ENCODE measurements at places on chromosomes 6 and 20.

- DNase-seq, result no peak
These were observed 133.1 kb upstream of the COL21A1 start for GRCh38 chr6:56380476-56380875.

- DNase-seq, result no peak
These were observed 164.6 kb downstream of the RALGAPA2 start for GRCh38 chr20:20547876-20548266.

- no peak for DNase-seq
These were observed 345.0 kb downstream of the DOK5 start for GRCh38 chr20:54820392-54820791.

DNA sequence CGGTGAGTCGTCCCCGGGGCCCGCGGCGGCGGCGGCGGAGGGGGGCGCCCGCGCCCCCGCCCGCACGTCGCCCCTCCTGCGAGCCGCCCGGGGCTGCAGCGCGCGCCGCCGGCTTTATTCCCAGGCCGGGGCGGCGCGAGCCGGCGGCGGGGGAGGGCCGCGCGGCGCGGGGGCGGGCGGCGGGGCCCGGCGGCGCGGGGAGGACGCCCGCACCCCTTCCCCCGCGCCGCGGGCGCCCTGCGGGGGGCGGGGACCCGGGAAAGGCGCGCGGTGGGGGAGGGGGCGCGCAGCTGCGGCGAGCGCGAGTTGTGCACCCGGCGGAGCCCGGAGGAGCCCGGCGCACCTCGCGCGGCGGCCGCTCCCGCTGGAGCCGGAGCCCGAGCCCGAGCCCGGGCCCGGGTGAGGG lies 646 bp downstream of the HMGA1 start:
- no peak for DNase-seq

DNA sequence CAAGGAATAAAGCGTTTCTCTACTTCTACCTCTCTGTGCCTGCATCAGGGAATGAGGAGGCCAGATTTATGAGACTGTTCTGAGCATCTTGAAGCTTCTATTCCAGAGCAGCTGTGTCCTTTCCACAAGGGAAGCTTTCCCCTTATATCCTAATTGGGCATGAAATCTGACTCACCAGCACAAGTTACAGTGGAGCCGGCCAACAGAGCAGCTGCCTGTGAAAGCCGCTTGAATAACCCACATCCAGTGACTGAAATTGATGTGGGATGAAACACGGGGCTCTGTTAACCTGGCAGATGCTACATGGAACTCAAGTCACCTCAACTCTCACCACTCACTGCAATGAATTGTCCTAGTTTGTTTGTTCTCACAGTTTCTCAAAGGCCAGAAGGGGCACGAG lies 400.3 kb downstream of the TFAP2A start:
- no peak for DNase-seq

DNA sequence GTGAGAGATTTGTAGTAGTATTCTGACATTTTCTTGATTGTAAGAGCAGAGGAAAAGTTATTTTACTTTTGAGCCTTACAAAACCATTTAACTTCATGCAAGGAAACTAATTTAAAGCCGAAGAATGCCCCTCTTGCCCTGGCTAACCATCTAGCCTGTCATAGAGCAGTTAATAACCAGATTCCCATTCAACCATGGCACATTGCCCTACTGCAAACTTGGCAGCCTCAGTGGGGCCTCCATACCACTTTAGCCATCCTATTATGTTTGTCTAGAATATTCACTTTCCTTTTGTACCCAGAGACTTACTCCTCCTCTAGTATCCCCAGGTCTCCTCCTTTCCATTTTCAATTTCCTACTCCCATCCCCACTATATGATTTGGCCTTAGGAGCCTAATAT lies 230.9 kb downstream of the TBC1D7 start:
- no peak for DNase-seq

- DNase-seq, result no peak
These were observed 53.5 kb downstream of the TBC1D7 start for GRCh38 chr6:13274707-13275434.

GRCh38 chr20:16548068-16548672 lies 25.1 kb downstream of the KIF16B start:
- DNase-seq, result no peak

DNA sequence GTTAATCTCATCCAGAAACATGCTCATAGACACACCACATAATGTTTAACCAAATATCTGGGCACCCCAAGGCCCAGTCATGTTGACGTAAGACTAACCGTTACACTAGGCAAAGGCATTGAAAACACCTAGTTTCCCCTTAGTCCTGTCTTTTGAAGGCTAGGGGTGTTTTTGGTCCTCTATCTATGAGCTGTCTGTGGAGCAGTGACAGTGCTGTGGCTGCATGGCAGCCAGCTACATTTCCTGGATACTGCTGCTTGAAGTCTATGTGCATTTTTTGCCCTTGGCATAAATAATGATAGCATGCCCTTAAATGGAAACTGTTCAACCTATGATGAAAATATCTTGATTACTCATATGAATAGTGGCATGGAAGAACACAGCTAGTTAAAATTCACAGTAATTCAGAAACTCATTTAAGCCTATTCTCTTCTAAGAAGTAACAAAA lies 18.6 kb downstream of the FARS2 start:
- no peak for DNase-seq

- DNase-seq, result no peak
These were observed 12.0 kb downstream of the AARS2 start for GRCh38 chr6:44301106-44301505.

GRCh38 chr6:30769088-30769852 lies 24.9 kb upstream of the IER3 start:
- no peak for DNase-seq

DNA sequence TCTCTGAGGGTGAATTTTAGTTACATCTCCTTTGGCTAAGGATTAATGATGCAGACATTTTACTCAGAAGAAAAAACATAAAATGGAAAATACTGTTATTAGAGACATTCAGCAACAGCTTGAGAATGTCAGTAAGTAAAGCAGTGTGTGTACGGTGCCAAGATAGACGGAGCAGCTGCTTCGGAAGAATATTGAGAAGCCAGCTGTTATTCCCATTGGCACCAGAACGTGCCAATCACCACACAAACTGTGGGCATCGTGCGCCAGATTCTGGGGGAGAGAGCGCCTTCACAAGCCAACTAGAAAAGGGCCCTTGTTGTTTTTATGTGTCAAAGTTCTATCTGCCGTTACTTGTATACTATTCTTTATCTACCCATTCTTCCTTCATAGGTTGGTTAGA lies 163.4 kb downstream of the MTFR2 start:
- DNase-seq, result no peak

- no peak for DNase-seq
These were observed 265.0 kb upstream of the MARCKS start for GRCh38 chr6:113591896-113592827.

DNA sequence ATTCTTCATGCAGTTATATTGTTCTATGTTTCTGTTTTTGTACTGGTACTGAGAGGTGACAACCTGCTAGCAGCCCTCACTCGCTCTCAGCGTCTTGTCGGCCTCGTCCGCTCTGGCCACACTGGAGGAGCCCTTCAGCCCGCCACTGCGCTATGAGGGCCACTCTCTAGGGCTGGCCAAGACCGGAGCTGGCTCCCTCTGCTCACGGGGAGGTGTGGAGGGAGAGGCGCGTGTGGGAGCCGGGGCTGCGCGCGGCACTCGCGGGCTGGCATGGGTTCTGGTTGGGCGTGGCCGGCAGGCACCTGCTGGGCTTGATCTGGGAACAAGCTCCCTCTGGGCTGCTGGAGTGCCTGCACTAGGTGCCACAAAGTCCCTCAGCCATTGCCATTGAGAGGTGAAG lies 1323.8 kb upstream of the EYS start:
- no peak for DNase-seq

DNA sequence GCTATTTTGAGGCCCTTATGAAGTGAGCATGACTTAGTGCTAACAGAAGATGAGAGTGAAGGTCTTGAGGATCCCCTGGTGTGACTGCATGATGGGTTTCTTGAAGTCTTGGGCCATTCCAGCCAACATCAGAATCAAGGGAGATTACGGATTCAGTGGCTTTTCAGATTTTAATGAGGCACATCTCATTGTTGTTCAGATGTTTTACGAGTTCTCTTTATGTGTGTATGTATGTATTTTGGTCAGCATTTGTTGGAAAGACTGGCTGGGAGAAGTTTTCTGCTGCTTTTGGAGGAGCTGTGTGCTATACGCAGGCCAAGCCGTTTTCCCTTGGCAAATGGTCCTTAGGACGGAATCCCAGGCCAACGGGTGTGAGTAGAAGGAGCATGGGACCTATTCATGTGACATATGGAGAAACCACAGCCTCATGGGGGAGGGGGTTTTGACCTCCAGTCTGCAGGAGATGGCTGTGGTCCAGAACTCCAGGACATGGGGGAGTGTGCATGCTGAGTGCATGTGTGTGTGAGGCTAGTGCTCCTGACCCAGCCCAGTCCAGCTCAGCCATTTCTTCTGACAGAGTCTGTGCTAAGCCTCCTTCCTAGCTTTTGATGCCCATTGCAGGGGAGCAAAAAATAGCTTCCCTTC lies 35.3 kb downstream of the CHMP4B start:
- DNase-seq, result no peak

GRCh38 chr20:32449057-32449889 lies 91.1 kb downstream of the ASXL1 start:
- DNase-seq, result no peak

DNA sequence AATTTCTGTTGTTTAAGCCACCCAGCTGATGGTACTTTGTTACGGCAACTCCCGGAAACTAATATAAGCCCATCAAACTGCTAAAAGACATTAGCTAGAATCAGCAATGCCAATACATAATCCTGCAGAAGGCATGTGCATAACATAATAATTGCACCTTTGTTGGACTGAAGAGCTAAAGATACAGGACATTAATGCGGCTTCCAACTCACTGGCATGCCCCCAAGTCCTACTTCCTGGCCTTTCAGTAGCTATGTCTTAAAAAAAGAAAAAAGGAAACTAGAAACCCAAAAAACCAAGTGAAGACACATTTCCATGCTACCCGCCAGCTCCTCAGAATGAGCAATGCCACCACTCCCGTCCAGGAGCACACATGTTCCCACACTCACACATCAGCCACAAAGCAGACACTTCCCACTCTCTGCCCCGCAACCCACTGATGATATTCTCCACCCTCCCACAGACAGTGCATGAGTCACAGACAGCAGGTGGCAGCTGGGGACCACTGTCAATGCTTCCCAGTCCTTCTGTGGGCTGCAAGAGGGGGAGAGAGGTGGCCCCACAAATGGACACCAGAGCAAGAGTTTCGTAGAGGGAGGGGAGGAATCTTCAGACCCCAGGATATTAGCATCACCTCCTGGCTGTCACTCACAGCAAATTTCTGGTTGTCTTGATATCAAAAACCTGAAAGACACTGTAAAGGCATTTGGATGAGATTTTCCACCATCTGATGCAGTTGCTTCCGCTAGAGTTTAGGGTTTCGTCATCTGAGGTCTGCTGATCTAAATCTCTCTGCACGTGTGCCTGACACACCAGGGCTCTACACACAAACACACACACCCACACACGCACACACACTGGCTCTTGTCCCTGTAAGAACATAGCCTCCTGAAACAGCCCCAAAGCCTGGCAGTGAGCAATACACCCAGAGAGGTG lies 32.8 kb downstream of the GFOD1 start:
- no peak for DNase-seq

DNA sequence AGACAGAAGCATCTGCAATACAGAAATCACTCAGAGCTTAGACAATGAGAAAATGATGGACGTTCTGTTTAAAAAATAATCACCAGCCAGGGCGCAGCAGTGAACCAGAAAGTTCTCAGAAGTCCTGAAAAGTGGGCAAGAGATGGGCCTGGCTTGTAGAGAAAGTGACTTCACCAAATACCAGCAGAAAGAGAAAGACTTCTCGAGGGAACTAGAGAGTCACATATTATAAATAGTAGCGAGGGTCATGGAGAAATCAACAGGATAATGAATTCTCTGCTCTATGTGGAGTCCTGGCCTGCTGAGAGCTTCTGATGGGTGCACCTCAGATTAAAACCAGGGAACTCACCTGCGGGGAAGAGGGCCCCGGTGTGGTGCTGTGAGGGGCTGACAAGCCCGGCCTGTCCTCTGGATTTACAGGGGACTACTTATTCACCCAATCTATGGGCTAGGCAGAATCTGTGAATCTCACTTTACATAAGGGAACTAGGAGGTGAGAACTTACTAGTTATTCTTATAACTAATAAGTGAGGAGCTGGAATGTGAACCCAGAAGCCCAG lies 5.6 kb upstream of the RAMACL start:
- DNase-seq, result no peak

DNA sequence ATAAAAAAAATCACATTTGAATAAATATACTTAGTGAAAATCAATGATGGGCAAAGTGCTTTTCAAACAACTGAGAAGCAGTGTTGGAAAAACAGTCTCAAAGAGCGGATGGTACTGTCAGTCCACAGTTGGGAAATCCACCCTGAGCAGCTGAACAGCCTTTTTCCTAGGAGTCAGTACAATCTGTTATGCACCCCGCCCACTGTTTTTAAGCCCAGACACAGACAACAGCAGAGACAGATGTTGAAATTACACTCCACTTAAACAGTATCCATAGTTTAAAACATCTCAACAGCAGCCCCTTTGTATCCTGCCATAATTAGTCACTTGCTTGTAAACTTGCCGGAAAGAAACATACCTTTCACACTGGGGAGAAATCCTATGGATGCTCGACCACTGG lies 372 bp downstream of the KIAA0408 start:
- no peak for DNase-seq

DNA sequence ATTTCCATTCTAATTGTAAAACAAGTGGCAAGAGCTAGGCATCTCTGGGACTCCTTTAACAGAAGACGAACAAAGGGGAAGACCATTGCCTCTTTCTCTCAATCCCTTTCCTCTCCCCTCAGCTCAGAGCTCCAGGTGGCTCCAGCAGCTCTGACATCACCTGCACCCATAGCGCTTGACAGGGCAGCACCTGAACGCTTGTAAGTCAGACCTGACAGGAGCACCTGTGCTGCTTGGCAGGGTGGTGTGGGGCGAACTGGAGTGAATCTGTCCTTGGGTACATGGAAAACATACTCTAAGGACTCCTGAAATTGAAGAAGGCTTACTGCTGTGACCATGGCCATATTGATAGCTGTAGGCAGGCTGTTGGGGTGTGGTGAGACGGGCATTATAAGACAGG lies 409.5 kb upstream of the AGPAT4 start:
- DNase-seq, result no peak

DNA sequence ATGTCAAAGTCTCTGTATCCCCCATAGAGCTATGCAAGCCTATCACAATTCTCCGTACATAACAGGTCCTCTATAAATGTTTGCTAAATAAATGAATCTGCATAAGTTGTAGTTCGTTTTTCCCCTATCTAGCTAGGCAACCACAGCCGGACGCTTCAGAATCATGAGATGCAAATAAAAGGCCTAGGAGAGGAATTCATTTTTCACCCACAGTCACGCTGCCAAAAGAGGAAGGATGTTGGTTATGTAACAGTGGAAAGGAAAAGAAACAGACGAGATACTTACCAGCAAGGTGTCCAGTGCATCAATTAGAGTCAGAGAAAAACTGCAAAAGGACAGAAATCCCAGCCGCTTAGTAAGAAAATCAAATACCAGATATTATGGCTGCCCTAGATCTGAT lies 2.4 kb downstream of the EDEM2 start:
- no peak for DNase-seq
